ENCODE measurements at places on chromosomes 1 and 21.

GRCh38 chr1:108560189-108560873, 431 bp downstream of the EEIG2 start:
- no peak for DNase-seq

DNA sequence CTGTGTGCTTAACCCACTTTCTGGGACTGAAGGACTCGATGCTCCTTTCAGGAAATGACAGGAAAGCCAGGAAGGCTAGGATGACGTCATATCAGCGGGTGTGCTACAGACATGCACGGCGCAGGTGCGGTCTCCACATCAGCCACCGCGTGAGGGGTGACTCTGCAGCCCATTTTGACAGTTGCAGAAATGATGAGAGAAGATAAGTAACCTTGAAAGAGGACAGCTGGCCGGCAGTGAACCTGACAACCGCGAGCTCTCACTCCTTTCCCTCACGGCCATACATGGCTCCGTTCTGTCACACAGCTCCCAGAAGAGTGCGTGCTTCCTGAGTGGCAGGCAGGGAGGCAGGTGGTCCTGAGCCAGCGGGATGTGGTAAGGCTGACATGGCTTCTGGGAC, 1.7 kb upstream of the KRTAP10-5 start:
- no peak for DNase-seq

GRCh38 chr1:245575710-245576109, 420.9 kb downstream of the KIF26B start:
- DNase-seq, result no peak

GRCh38 chr1:25739341-25739740, 60.7 kb upstream of the SELENON start:
- no peak for DNase-seq

DNA sequence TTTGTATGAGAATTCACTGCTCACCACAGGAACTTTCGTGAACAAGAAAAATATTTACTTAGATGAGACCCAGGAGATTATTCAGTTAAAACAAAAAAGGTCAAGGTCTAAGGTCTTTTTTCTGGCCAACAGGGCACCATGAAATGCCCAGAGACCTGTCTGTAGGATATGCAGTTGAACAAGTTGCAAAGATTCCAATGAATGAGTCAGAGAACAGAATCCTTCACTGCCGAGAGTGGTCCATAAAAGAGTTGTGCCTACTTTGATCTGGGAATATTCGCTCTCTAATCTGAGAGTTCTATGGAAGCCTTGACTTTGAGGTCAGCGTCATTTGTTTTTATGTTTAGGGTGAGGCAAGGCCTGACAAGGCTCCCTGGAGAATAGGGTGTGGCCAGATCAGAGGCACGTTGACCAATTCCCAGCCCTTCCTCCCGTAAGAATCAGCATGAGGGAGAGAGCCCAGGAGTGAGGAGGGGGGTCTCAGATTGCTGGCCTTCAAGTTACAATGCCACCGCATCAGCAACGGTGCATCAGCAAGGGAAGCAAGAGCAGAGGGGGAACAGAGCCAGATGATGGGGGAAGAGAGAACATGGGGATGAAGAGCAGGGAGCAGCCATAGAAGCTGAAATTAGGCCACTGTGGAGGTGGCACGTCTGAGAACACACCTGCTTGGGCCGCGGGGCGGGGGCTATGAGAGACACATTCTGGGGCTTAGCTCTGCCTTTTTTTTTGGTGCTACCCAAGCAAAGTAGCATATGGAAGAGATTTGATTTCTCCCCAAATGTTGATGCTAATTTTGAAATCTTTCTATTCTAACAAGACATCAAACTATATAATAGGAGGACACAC, 206.4 kb upstream of the RAB4A start:
- DNase-seq, result no peak

GRCh38 chr1:167533851-167534300, 15.5 kb upstream of the CD247 start:
- DNase-seq, result peak; percentile 3

DNA sequence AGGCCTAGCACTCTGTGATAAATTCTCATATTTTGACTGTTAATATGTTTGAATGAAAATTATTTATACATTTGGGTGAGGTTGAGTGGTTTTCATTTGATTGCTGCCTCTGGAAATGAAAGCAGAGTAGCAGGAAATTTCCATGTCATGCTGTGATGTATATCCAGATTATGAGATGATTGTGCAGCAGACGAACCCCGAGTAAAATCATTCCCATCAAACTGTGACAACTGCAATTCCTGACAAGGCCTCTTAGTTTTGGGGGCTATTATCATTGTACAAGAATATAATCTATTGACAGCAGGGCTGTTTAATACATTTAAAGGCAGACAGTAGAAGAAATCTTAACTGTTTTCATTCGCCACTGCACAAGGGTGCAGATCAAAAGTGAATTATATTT, 134.8 kb downstream of the ATG4C start:
- DNase-seq, result no peak

DNA sequence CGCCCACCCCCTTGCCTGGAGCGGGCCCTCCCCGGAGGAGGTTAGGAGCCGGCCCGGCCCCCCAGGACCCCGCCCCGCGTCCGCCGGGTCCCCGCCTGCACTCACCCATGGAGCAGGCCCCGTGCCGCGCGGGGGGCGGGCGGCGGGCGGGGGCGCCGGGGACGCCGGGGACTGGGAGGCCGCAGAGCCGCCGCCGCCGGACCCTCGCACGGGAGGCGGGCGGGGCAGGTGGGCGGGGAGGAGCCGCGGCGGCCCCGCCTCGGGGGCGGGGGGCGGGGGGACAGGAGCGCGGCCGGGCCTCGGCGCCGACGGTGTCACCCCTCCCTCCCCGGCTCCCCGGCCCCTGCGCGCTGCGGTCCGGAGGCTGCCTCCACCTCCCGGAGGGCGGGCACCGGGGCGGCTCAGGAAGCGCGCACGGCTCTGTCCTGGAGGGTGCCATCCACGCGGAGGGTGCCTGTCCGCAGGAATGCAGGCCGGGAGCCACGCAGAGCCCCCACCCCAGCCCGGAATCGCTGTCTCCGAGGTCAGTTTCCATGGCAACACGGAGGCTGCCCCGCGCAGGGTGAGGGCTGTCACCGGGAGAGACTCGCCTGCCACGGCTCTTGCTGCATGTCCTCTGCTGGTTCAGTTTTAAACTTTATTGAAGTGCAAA, 5.9 kb upstream of the PLEKHG5 start:
- no peak for DNase-seq

GRCh38 chr1:204685236-204686006, at the start of gene LRRN2:
Gene LRRN2, minus strand, starts transcription at chr1:204685738. Its CDS starts 65,746 bp downstream, at chr1:204619992.
- peak; percentile 41 for DNase-seq

GRCh38 chr21:39774227-39774626, 29.2 kb downstream of the IGSF5 start:
- DNase-seq, result no peak

DNA sequence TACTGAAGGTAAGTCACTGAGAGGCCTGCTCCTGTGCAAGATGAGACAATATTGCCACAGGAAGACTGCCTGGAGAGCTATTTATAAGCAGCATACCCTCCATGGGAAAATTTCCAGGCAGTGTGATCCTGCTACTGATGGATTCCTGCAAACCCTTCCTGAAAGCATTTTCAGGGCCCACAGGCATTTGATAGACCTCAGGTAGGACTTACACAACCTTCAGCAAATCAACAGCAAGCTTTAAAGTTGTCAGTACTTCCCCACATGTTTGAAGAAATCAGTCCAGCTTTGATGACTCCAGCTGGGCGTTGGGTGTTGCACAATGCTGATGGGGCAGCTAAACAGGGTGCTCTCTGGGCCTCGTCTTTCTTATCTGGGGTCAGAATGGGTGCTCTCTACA, 108.8 kb downstream of the PLXNA2 start:
- DNase-seq, result no peak

GRCh38 chr1:1441002-1441888, 5.8 kb downstream of the VWA1 start:
- no peak for DNase-seq

- DNase-seq, result peak; percentile 37
Observed at GRCh38 chr1:210558302-210558701, 229.6 kb downstream of the HHAT start.

- DNase-seq, result no peak
Observed at GRCh38 chr1:3907031-3907534, 7.0 kb upstream of the C1orf174 start.

DNA sequence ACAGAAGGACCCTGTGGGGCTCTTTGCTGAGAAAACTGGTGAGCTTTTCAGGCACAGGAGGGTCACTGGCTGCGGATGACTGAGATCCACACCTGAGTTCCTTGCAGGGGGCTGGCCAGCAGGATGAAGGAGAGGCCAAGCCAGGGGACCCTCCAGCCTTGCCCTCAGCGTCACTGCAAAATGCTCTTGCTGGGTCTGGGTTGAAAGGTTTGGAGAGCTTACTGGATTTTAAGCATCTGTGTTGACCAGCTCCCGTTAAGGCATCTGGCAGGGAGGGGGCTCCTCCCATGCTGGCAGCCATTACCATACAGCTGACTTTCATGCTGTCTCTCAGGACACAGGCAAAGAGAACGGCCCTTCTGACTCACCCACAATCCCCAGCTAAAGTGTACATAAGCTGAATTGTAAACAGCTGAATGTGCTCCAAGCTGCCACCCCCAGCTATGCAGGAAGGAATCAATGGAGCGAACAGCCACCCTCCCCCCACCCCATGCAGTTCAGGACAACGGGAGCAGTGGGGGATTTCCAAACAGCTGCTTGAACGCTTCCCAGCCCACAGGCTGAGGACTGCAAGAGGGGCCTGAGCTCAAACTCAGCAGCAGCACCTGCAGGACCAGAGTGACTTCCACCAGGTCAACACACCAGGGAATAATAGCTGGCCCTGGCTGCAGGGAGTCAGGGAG, 21.3 kb upstream of the A3GALT2 start:
- DNase-seq, result peak; percentile 30

GRCh38 chr21:37223804-37224345, 43.3 kb downstream of the VPS26C start:
- DNase-seq, result no peak

GRCh38 chr1:60952612-60953111, 129.7 kb upstream of the NFIA start:
- no peak for DNase-seq

GRCh38 chr1:212247179-212247721, 38.0 kb upstream of the PPP2R5A start:
- DNase-seq, result no peak

- no peak for DNase-seq
Observed at GRCh38 chr1:61088163-61088974, 6.0 kb downstream of the NFIA start.

GRCh38 chr1:223737342-223737741, 25.0 kb downstream of the CAPN2 start:
- DNase-seq, result no peak

DNA sequence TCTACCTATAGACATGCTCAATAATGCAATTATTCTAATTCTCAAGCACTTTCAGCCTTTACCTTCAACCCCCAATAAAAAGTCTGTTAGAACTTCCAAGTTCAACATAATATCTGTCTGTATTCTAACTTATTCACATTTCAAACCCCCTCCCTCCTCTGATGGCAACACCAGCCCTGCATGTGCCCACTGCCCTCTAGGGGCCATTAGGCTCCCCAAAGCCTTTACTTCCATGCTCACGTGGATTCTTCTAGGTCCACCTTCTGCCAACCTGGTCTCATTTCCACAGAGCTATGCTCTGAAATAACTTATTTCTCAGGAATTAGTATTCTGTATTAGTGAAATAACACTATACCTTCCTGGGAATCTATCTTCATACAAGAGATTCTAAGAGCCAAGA, 22.2 kb upstream of the KPRP start:
- DNase-seq, result no peak

GRCh38 chr1:228849011-228849541, 113.8 kb downstream of the RHOU start:
- DNase-seq, result no peak

GRCh38 chr1:15753776-15754175, 4.8 kb upstream of the FBLIM1 start:
- no peak for DNase-seq
